ENCODE measurements at places on chromosomes 4 and X. TPM values are rescaled to one million over a fixed set of nuclear protein-coding genes. Genes with fewer than 3 reads are reported as not detected.

- H3K4me3 ChIP-seq = no peak overlapping the region
- no peaks in the 10 kb centered on the region for H3K27me3 ChIP-seq
- H3K36me3 ChIP-seq = no peaks in the 10 kb centered on the region
- no peak overlapping the region for H3K27ac ChIP-seq
- no peak for DNase-seq
These were observed 32.8 kb upstream of the LSM6 start for GRCh38 chr4:146142768-146143167.

GRCh38 chr4:3599951-3600350 lies 67.7 kb upstream of the LRPAP1 start:
- H3K36me3 ChIP-seq = no peaks in the 10 kb centered on the region
- no peaks in the 10 kb centered on the region for H3K4me1 ChIP-seq
- no peak overlapping the region for H3K27ac ChIP-seq

- no peak overlapping the region for H3K27ac ChIP-seq
- no peaks in the 10 kb centered on the region for H3K36me3 ChIP-seq
- no peak overlapping the region for H3K4me3 ChIP-seq
- H3K27me3 ChIP-seq = no peaks in the 10 kb centered on the region
These were observed 102.6 kb upstream of the PDE5A start for GRCh38 chr4:119731146-119731742.

DNA sequence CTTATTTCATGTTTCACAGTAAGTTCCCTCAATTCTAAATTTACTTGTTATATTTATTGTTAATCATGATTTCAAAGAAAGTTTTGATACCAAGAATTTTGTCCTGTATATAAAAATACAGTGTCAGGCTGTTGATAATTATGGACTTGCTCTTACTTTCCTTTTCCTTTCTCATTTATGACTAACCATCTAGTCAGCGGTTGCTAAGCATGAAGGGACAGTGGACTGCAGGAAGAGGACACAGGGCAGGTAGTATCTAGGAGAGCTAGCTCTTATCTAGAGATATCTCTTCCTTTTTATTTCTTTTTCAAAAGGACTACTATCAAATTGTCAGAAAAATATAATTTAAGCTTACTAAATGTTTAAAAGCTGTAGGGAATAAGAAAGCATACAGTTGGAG lies 1.6 kb downstream of the OPRPN start:
- no peaks in the 10 kb centered on the region for H3K36me3 ChIP-seq
- H3K27ac ChIP-seq = no peak overlapping the region
- no peak for DNase-seq
- H3K4me1 ChIP-seq = no peaks in the 10 kb centered on the region
- H3K4me3 ChIP-seq = no peak overlapping the region

- no peak overlapping the region for H3K4me3 ChIP-seq
- H3K36me3 ChIP-seq = no peaks in the 10 kb centered on the region
- H3K4me1 ChIP-seq = no peaks in the 10 kb centered on the region
- H3K27ac ChIP-seq = peak overlapping the region; percentile 38
- no peaks in the 10 kb centered on the region for H3K27me3 ChIP-seq
- no peak for DNase-seq
These were observed 2.4 kb downstream of the RAB33A start for GRCh38 chrX:130174045-130174704.

GRCh38 chr4:120940547-120940946 lies 18.0 kb upstream of the PRDM5 start:
- no peak for DNase-seq
- no peaks in the 10 kb centered on the region for H3K27me3 ChIP-seq
- H3K4me1 ChIP-seq = no peaks in the 10 kb centered on the region

- no peaks in the 10 kb centered on the region for H3K4me1 ChIP-seq
- no peaks in the 10 kb centered on the region for H3K36me3 ChIP-seq
- no peak overlapping the region for H3K4me3 ChIP-seq
- H3K27me3 ChIP-seq = no peaks in the 10 kb centered on the region
- no peak for DNase-seq
These were observed 25.3 kb downstream of the PITX2 start for GRCh38 chr4:110597582-110597981.

GRCh38 chrX:140433582-140433981 lies 71.3 kb downstream of the SOX3 start:
- H3K4me1 ChIP-seq = no peaks in the 10 kb centered on the region
- no peak overlapping the region for H3K27ac ChIP-seq
- no peak for DNase-seq
- H3K4me3 ChIP-seq = no peak overlapping the region

DNA sequence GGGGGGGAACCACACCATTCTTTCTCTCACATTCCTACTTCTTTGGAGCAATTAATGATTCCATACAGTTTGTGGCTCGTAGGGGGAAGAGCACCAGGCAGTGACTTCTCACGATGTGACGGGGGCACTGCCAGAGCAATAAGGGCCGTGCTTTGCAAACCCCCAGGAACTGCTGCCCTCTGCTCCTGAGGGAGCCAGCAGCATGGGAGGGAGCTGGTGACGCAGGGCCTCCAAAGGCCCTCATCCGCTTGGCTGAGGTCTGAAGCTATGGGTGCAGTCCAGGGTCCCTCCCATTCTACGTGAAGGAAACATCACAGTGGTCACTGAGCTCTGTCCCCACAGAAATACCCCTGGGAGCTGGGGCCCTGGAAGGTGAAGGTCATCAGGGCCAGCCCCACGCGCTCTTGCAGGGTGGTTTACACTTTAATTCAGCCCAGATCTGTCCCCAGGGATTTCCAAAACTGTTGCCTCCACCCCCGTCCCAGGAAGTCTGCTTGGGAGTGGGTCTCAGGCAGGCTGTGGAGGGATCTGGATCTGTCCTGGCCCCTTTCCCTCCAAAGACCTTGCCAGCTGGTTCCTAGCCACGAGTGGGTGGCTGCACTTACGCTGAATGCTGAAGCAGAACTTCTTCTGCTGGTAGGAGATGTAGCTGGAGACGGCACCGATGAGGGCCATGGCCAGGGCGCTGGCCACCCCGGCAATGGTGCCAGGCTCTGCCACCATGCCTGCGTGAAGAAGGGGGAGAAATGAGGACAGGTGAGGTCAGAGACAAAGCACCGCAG lies 82.6 kb downstream of the MTMR1 start:
- H3K4me3 ChIP-seq = no peak overlapping the region
- no peak for DNase-seq
- no peak overlapping the region for H3K27ac ChIP-seq
- H3K4me1 ChIP-seq = no peaks in the 10 kb centered on the region

DNA sequence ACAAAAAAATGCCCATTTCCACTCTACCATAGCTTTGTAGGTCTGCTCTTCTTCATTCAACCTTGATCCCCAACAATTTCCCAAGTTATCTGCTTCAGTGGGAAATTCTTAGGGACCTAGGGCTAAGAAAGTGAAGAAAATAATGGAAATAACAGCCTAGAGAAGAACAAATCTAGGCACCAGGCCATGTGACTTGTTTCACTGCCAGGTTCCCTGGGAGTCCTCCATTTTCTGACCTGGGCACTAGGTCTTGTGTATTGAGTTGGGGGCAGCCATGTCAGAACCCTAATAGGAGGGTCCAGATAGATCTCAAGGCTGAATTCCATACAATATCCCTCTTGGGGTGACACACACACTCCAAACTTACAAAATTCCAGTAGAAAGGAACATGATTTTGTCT lies 194.6 kb upstream of the STK26 start:
- H3K4me1 ChIP-seq = no peaks in the 10 kb centered on the region
- H3K27ac ChIP-seq = no peak overlapping the region
- H3K27me3 ChIP-seq = no peaks in the 10 kb centered on the region
- no peak overlapping the region for H3K4me3 ChIP-seq

GRCh38 chr4:134708616-134709015 lies 507.0 kb upstream of the PABPC4L start:
- no peaks in the 10 kb centered on the region for H3K27me3 ChIP-seq
- no peaks in the 10 kb centered on the region for H3K36me3 ChIP-seq
- H3K4me1 ChIP-seq = no peaks in the 10 kb centered on the region
- H3K4me3 ChIP-seq = no peak overlapping the region

GRCh38 chr4:10787365-10787764 lies 102.8 kb upstream of the CLNK start:
- no peak overlapping the region for H3K27ac ChIP-seq
- H3K36me3 ChIP-seq = no peaks in the 10 kb centered on the region
- no peaks in the 10 kb centered on the region for H3K4me1 ChIP-seq
- no peak overlapping the region for H3K4me3 ChIP-seq
- H3K27me3 ChIP-seq = no peaks in the 10 kb centered on the region
- DNase-seq = no peak

Gene MAGIX
- 4.9 TPM for total RNA-seq

Gene DCLK2
- total RNA-seq = 5.2 TPM

Gene GUF1
- 26.9 TPM for total RNA-seq

Gene TMPRSS11F
- not detected for total RNA-seq

Gene NDUFB11
- 49.3 TPM for total RNA-seq

Gene MAGEB10
- not detected for total RNA-seq

Gene PHKA1
- total RNA-seq = 9.8 TPM

Gene SATL1
- not detected for total RNA-seq

Gene CLDN2
- 0.32 TPM for total RNA-seq

Gene CPE
- 114 TPM for total RNA-seq

Gene COL4A6
- total RNA-seq = 10.7 TPM

Gene UGT2A1
- not detected for total RNA-seq

Gene AMER1
- 5.3 TPM for total RNA-seq

Gene MTCP1
- 3.2 TPM for total RNA-seq

Gene SPANXA2
- not detected for total RNA-seq

Gene CDKL2
- total RNA-seq = 0.16 TPM

Gene CXorf58
- total RNA-seq = not detected

Data from breast epithelium (tissue), 4 donors.